Pancreas (tissue), 10 donors: ENCODE measurements at places on chromosomes 1 and 21. TPM values are rescaled to one million over a fixed set of nuclear protein-coding genes. Genes with fewer than 3 reads are reported as not detected.

DNAJC11 gene
- 18.6 TPM for total RNA-seq

DNA sequence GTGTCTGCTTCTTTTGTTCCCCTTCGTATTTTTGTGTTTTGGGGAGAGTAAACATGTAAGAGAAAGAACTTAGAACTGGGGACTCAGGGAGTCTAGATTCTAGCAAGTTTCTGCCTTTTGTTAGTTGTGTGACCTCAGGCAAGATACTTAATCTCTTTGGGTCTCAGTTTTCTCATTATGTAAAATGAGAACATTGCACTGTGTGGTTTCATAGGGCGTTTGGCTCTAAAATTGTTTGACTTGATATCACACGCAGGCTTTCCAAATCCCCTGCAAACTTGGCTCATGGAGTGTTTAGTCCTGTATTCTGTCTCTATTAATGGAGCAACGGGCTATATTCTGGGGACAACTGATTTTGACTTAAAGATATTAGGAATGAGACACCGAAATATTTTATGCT is 57.7 kb downstream of the NTNG1 start:
- no peak for DNase-seq

DNA sequence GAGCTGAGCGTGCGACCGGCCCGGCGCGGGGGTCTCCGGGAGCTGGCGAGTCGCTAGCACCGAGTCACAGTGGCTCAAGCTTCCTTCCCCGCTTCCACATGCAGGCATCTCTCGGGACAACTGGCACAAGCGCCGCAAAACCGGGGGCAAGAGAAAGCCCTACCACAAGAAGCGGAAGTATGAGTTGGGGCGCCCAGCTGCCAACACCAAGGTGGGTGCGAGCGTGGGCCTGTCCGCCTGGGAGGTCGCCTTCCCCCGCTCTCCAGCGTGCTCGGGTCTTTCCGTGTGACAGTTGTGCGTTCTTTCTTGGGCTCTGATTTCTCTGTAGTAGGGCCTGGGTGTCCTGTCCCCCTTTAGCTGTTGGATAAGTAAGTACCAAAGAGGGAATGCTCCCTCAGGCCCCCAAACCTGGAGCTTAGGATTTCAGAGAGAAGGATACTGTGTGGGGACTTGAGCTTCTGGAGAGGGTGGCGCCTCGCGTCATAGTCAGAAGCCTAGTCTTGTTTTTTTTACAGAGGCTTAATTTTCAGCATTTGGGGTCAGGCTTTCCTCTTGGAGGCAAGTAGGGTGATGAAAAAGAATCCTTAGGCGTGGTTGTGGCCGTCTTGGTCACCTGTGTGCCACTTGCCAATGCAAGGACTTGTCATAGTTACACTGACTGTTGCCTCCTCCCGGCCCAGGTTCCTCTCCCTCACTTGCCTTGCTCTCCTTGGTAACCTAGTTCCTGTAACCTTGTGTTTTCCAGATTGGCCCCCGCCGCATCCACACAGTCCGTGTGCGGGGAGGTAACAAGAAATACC is 790 bp downstream of the RPS8 start:
- no peak for DNase-seq

GRCh38 chr21:43731476-43731875 is 12.5 kb downstream of the PDXK start:
- no peak for DNase-seq

CDK11B gene
- 9.0 TPM for total RNA-seq

ROR1 gene
- 6.7 TPM for total RNA-seq

HSPG2 gene
- 164 TPM for total RNA-seq
